ENCODE measurements at places on chromosomes 2 and 18.
A peak's percentile ranks its signal among the peaks of the same experiment; 100 is the strongest.

DNA sequence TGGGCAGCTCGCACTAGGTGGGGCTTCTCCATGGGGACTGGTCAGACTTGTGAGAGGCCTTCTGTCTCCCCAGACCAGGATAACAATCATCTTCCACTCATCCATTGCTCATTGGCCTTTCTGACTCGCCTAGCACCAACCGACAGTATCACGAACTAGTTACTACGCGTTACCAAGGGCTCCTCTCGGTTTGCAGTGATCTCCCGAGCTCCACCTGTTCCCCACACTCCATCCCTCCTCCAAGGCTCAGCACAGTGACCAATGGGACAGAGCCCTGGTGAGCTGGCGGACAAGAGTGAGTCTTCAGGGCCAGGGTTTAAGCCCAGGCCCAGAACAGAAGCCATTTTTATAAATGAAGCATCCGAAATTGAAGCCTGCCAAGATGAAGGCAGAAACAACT lies 42.8 kb upstream of the SMAD7 start:
- DNase-seq: no peak

GRCh38 chr2:230134496-230135129 lies 65.9 kb upstream of the SLC16A14 start:
- DNase-seq: no peak

DNA sequence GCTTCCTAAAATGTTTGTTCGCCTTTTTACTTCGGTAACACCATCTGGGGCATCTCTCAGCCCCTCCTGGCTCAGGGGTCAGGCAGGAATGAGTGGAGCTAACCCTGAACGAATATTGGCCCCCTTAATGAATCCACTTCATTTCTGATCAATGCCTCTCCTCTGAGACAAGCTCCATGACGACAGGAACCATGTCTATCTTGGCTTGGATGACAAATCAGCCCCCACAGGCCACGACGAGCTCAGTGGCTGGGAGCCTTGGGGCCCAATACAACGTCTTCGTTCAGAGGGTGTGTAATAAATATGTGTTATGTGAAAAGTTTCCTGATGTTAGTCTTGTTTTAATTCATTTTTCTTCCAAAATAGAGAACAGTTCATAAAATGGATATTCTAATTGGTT lies 133.0 kb downstream of the COL6A3 start:
- no peak for DNase-seq

GRCh38 chr2:67851956-67852824 lies 210.6 kb downstream of the C1D start:
- no peak for DNase-seq

GRCh38 chr18:44651478-44651877 lies 29.2 kb upstream of the SETBP1 start:
- no peak for DNase-seq

DNA sequence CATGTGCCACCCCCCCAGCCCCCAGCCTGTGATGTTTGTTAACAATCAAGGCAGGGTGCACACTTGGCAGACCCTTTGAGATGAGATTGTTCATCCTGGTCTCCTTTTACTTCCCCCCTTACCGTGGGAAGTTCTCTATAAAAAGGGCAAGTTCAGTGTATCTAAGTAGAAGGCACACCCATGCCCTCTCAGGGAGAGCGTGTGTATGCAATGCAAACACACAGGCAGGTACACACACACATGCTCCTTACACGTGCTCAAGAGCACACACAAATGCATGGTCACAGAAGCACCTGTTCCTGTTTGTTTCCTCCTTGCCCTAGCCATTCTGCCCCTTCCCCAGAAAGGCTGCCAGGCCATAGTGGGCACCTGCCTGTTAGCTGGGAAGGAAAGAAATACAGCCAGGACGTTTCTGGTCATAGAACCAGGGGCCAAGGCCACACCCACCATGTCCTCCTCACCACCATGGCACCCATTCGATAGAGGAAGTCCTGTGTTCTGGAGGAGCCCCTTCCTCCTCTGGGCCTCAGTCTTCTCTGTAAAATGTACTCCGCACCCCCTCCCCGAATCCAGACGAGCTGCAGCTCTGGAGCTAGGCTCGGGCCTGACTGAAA lies 3.1 kb downstream of the ATOH8 start:
- DNase-seq: no peak

- DNase-seq: peak; percentile 59
Measured at GRCh38 chr2:240149943-240150784, 9.7 kb upstream of the OTOS start.

DNA sequence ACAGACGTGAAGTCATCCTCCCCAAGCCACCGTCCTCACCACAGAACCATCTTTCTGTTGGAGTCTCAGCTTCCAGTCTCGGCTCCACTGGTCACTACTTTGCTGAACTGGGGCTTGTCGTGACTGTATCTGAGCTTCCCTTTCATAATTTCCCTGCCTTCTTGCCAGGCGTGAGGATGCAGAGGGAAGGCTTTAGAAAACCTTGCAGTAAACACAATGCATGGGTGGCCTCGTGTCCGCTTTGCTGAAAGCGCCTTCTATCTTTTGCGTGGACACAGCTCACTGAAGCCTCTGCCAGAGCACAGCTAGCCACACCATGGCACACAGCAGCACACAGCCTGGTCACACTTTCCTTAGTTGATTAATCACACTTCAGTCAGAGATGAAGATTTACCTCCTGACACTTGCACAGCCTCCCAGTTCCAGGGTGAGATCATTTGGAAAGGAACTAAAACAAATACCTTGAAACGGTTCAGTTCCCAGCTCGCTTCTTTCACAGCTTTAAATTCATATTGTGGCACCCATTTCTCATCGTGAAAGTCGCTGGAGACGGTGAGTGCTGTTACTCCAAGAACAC lies 2.8 kb upstream of the GPR45 start:
- no peak for DNase-seq

- no peak for DNase-seq
Measured at GRCh38 chr18:23772327-23773024, 83.2 kb downstream of the LAMA3 start.

DNA sequence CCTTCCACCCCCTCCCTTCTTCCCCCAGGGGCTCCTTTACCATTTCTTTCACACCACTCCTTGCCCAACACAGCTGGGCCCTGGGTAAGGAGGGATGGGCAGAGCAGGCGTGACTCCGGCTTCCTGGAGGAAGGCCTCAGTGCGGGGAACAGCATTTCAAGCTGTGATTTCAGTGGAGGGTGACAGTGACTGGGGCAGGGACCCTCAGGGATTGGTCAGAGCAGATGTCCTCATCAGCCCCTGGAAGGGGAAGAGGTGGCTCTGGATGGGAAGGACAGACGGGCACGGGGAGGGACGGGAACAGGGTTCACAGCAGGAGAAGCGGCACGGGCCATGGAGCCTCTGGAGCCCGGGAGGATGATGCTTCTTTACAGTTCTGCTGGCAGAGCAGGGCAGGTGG lies 130.8 kb upstream of the TWIST2 start:
- no peak for DNase-seq

Data from activated T-cell treated with anti-CD3 and anti-CD28 coated beads, Interleukin-2, amount 50 U/mL, for 24 hours (primary cell).